ENCODE measurements at places on chromosomes 6 and 20. TPM values are rescaled to one million over a fixed set of nuclear protein-coding genes. Genes with fewer than 3 reads are reported as not detected.

The FERMT1 gene
- 3.3 TPM for total RNA-seq

The TMEM217 gene
- 4.0 TPM for total RNA-seq

The LY6G6C gene
- not detected for total RNA-seq

The OARD1 gene
- 10.3 TPM for total RNA-seq

The OR2H1 gene
- not detected for total RNA-seq
